ENCODE measurements at places on chromosomes 1 and 21. TPM values are rescaled to one million over a fixed set of nuclear protein-coding genes. Genes with fewer than 3 reads are reported as not detected.

KCNC4 gene
- total RNA-seq, result 1.0 TPM

DNA sequence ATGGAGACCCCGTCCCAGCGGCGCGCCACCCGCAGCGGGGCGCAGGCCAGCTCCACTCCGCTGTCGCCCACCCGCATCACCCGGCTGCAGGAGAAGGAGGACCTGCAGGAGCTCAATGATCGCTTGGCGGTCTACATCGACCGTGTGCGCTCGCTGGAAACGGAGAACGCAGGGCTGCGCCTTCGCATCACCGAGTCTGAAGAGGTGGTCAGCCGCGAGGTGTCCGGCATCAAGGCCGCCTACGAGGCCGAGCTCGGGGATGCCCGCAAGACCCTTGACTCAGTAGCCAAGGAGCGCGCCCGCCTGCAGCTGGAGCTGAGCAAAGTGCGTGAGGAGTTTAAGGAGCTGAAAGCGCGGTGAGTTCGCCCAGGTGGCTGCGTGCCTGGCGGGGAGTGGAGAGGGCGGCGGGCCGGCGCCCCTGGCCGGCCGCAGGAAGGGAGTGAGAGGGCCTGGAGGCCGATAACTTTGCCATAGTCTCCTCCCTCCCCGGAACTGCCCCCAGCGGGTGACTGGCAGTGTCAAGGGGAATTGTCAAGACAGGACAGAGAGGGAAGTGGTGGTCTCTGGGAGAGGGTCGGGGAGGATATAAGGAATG lies 505 bp downstream of the LMNA start:
- DNase-seq, result no peak

OR2T29 gene
- not detected for total RNA-seq

GRCh38 chr1:89548122-89548857 lies 23.7 kb downstream of the LRRC8B start:
- DNase-seq, result no peak

ZNF593OS gene
- not detected for total RNA-seq

A3GALT2 gene
- not detected for total RNA-seq

DCST1 gene
- total RNA-seq, result not detected

LRRC39 gene
- total RNA-seq, result not detected

DNA sequence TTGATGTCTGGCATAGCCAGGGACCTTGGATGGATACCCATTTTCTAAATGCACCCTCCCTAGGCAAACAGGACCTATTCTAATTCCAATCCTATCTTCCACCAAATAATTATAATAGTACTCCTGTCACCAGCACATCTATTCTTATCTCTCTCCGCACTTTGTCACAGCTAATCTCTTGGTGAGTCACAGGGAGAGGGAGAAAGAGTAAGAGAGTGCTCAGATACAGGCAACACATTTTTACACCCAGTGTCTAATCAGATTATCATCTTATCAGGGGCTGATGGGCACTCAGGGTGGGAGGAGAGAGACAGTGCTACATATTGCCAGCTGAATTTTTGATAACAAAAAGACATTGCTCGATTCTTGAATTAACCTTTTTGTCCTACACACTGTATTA lies 275.0 kb upstream of the BEND5 start:
- no peak for DNase-seq

DNA sequence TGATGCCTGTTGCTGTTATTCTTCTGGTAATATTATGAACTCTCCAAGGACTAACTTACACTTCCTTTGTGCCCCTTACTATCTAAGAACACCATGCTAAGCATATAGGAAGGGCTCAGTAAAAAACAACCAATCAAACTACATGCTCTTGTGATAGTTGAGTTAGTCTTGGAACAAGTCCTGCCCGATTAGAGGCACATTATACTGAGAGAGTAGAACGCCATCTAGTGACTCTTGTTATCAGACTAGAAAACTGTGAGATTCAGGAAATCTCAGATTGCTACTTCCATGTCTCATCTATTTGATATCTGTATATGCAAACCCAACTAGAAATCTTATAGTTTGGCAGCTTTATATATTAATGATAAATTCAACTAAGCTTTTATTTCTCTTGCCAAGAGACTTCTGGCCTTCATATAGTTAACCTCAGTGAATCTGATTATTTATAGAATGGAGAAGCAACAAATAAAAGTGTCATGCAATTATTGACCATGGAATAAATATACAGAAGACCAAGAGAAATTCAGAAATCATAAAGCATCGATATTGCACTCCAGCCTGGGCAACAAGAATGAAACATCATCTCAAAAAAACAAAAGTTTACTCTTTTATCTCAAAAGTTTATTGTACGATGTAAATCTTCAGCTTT lies 7.8 kb upstream of the SRRM1 start:
- DNase-seq, result peak; percentile 45

MROH7 gene
- total RNA-seq, result 0.13 TPM

PDZK1IP1 gene
- 0.13 TPM for total RNA-seq

DNA sequence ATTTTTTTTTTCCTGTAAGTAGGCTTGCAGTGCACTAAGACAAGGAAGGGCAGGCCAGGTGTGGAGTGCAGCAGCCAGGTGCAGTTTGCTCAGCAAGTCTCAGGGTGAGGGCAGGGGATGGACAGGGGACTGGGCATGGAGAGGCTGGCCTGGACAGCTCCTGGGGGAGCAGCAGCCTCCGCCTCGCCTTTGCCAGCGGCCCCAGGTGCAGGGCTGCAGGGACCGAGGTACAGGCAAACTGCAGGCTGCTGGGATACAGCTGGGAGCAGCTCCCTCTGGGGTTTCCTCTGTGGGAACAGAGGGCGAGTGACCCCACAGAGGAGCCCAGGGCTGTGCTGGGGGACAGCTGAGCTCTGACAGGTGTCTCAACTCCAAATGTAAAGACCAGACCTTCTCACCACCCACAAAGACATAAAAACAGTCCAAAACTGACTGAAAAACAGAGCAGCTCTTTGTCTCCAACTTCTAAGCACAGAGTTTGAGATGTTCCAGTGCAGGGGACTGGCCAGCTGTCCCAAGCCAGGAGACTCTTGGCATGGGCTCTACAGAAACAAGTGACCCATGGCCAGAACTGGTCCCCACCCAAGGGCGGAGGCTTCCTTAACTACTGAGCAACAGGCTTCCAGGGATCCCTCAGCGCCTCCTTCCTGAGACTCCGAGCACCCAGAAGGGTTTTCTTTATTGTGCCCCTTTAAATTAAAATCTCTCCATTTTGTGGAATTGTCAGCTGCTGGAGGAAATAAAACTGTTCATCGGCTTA lies 27.7 kb upstream of the AJAP1 start:
- DNase-seq, result no peak

KIF2C gene
- total RNA-seq, result 9.7 TPM

DNA sequence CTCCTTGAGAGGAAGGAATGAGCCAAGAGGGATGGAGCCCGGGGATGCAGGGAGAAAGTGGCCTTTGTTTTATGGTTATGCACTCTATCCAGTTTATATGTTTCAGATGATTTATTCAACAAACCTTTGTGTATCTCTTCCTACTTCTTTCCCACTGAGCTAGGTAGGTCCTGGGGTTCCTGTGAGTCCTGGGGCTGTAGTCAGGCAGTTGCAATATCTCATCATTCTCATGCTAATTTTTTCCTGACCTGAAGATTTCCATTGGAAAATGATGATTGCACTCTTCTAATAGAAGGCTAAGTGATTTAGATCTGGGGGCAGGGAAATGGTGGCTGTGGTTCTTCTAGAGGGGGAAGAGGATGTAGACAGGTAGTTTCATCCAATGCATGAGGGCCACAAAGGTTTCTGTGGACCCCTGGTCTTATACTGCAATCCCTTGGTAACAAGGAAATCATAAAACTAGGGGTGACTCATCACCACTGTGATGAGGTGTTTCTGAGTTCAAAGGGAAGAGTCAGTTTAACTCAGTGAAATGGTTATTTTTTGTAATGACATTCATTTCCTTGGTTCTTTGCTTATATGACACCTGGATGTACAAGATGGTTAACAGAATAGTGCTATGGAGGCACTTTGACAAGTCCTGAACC lies 20.2 kb downstream of the B3GALT5 start:
- DNase-seq, result no peak
